Fibroblast of villous mesenchyme (primary cell): ENCODE measurements at places on chromosomes 2 and 18.

DNA sequence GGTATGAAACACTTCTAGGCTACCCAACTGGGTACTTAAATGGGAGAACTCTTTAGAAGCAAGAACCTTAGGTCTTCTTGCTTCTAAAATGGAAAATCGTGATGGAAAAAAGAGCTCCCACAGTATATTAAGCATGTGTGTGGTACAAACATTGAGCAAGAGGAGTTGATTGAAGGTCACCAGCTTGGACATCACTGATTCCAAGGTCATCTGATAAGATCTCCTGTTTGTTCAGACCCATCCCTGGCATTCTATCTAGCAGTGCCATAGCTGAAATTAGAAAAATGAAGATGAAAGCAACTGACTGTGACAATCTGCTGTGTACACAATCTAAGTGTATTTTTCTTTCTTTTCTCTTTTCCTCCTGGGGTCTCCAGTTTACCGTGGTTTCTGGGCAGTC is 35.7 kb downstream of the TMEM182 start:
- DNase-seq, result no peak

GRCh38 chr2:141586985-141587384 is 543.8 kb downstream of the LRP1B start:
- DNase-seq, result no peak

GRCh38 chr18:76821875-76822505 is 367 bp upstream of the ZNF236 start:
- peak; percentile 55 for DNase-seq

- DNase-seq, result no peak
Measured at GRCh38 chr2:84057917-84058560, 401.0 kb downstream of the SUCLG1 start.

DNA sequence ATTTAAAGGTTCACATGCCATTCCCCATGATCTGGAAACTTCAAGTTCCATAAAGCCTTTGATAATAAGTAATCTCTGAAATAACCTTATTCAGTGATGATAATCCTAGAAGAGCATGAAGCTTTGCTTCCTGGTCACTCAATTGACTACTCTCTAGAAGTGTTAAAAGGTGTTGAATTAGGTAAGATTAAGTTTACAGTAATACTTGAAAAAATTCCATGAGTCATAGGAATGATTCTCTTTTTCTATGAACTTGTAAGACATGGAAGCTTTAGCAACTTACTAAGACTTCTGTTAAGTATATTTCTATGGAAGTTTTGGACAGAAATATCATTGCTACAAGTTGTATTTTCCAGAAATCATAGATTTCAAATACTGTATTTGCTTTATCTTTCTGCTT is 100.6 kb downstream of the MYO1B start:
- DNase-seq, result peak; percentile 53

GRCh38 chr2:235494716-235495372 is 1.0 kb downstream of the AGAP1 start:
- DNase-seq, result peak; percentile 55

DNA sequence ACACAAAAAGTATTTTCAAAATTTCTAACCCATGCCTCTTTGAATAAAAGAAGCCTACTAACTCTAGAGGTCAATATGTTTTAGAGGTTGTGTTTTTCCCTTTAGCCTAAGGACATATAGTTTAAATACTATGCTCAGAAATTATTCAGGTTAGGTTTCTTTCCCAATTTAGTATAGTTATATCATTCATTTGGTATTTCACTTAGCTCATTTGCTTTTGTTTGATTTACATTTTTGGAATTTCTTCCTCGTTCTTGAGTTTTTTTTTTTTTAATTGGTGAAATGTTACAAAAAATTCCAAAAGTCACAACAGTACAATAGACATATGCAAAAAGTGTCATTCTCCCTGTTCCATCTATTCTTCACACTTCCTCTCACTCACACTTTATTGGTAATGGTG is 371.3 kb upstream of the TNP1 start:
- no peak for DNase-seq

DNA sequence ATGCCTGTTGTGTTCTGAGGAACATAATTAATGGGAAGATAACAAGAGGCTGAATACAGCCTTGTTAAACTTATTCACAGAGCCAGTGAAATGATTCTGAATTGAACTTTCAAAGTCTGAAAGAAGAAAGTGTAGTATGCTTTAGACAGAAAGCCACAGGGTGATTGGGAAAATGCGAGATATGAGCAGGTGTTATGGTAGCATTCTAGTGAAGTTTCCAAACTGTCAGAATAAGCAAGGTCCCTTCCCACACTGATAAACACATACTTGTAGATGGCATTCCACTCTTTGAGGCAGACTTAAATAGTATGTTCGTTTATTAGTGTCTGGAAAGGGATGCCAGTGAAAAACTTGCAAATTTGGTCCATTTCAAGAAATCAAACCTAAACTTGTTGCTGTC is 70.5 kb upstream of the ITPRID2 start:
- no peak for DNase-seq
